ENCODE measurements at places on chromosomes 4 and X.

DNA sequence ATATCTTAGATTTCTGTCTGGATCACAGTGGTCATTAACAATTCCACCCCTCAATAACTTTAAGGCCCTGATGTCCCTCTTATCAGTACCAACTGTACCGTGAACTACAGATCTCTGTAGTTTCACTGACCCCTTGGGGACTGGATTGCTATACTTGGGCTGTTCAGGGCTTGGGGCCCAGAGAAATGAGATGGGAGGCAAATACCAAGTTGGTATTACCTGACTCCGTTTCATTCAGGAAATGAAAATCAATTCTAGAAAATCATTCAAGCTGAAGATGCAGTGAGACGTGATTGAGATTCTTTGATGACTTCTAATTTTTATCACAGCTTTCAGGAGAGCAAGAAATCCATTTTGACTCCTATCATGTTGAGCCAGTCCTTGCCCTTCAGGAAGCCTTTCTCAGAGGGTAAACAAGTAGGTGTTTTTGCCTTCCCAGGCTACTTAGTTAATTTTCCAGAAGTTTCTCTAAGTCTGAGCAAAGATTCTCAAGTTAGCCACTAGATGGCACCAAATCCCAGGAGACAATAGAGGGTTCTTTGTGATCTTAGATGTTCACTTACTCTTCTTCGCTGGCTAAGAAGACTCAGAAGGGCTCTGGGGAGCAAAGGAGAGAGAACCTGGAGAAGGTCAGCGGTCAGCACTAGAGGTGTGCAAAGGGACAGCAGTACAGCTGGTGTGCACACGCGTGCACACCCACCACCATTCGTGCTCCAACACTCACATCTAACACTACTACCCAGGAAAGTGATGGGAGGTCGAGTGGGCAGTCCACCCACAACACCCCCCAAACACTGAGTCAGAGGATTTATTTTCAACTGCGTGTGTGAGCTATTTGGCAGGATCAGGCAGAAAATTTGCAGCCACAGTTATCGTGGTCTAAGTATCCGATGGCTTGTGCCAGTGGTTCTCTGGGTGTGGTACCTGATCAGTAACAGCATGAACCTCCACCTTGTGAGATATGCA, 7.4 kb downstream of the HNRNPH2 start:
- DNase-seq, result no peak

GRCh38 chr4:182554736-182555135, 311.5 kb downstream of the TENM3 start:
- DNase-seq, result no peak

- no peak for DNase-seq
Observed at GRCh38 chr4:17934286-17934685, 87.3 kb downstream of the LCORL start.

- no peak for DNase-seq
Observed at GRCh38 chr4:188316391-188316790, 177.2 kb downstream of the TRIML1 start.

DNA sequence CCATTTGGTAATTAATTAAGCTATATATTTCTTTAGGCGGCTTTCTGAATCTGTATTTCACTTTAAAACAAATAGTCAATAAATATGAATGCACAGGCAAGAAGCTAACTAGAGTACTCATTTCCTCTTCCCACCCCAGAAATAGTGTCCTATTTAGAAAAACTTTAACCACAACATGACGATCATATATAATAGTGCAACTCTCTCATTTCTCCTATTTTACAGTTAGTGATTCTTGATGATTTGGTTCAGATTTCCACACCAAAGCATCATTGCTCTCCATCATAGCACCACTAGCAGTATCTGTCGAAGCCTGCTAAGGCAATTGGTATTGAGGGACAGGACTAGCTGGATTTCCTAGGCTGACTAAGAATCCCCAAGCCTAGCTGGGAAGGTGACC, 184.0 kb upstream of the GALNTL6 start:
- no peak for DNase-seq

DNA sequence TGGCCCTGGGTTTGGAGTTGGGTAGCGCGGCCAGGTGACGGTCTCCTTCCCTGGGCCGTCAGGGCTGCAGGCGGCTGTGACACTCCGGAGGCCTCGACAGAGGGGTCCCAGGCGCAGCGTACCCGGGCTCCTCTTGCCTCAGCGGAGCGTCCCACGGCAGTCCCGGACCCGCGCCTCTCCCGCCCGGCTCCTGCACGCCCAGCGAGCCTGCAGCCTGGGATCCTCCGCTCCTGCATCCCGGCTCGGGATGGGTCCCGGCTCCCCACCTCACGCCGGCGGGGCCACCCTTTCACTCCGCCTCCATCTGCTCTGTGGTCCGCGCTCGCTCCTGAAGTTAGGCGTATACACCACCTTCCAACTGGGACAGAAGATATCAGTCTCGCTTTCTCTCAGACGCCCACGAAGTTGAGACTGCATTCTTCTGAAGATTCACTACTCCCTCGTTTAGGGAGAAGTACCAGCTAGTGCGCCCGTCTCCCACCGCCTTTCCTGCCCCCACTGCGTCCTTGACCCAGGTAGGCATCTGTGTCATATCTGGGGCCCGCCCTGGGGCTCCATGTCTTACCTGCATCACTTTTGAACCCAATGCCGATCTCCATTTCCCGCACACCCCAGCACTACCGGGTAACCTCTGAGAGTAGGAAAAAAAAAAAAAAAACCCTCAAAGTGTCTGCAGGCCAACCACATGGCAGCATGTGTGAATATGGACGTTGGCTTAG, 32.3 kb upstream of the KDR start:
- no peak for DNase-seq

GRCh38 chrX:107429090-107429489, 20.4 kb upstream of the FRMPD3 start:
- DNase-seq, result no peak

GRCh38 chr4:181731900-181732299, 511.3 kb upstream of the TENM3 start:
- DNase-seq, result no peak

DNA sequence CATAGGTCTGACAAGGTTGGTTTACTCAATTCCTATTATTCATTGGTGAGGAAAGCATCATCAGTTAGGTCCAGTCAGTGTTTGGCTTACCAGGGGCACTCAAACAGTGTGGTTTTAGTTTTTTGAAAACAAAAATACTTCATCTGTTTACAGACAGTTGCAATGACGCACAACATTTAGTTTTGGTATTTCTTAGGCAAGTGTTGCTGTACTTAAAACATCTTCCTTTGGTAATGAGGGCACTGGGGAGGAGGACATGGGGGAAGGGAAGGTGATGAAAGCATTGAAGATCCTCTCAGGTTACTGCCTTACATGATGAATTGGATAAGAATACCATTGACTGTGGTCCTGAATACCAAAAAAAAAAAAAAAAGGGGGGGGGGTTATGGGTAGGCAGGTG, 93.7 kb upstream of the MAOA start:
- DNase-seq, result no peak

- no peak for DNase-seq
Observed at GRCh38 chr4:180578175-180578574, 1665.0 kb upstream of the TENM3 start.

DNA sequence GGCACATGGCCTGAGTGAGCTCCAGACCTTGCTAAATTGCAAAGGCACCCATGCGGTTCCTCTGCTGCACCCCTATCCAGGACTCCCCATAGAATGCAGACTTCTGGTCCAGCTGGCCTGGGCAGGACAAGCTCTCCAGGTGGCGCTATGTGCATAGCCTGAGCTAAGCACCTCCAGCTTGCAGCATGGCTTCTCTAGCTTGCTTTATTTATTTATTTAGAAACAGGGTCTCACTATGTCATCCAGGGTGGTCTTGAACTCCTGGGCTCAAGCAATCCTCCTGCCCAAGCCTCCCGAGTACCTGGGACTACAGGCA, 5.5 kb upstream of the WFS1 start:
- no peak for DNase-seq

DNA sequence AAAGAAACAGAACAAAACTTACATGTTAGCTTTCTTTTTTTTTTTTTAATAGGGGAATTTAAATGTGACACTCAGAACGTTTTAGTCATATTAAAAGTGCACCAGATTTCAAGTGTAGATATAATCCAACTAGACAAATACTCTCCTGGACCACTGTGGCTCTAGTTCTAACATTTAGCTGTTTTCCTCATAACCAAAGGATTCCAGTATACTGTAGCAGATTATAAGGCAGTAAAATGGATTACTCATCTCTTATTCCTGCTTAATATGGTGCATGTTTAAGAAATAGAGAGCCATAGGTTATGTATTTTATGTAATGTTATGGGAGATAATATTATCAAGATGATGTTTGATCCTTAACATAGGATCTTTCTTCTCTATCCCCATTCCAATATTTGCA, 1339.5 kb upstream of the AGA start:
- DNase-seq, result no peak

GRCh38 chr4:96149894-96150293, 310.0 kb downstream of the PDHA2 start:
- DNase-seq, result no peak

GRCh38 chr4:2741626-2742025, 14.5 kb downstream of the TNIP2 start:
- DNase-seq, result no peak

DNA sequence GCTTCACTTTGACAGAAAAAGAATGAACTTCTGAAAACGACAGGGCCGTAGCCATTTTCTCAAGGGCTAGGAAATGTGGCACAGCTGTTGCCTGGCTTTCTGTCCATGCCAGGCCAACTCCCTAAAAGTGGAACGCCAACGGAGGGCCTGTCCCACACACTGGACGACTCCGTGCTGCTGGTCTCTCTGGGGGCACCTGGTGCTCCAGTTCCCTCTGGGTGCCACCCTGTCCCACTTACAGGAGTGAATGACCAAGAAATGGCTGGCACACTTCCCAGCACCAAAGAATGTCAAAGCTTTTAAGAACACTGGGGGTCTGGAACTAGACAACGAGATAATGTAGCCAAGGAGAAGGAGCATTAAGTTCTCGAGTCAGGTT, 40.9 kb downstream of the GATB start:
- no peak for DNase-seq

GRCh38 chrX:54695231-54695630, 102.8 kb downstream of the ITIH6 start:
- peak; percentile 1 for DNase-seq

DNA sequence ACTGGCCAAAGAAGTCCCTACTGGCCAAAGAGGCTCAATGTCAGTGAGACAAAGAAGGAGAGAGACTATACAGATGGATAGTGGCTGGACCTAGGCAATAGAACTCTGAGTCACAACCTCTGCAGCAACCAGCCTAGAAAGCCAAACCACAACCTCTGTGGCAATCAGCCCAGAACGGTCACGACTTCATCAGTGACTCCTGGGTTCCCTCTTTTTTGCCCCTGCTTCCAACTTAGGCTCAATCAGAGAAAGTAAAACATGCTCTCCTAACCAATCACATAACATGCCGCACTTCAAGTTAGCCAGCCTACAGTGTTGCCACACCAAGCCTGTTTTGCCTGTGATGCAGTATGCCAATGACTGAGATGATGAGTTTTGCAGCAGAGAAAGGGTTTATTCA, 203.4 kb downstream of the ANAPC10 start:
- DNase-seq, result no peak

- DNase-seq, result no peak
Observed at GRCh38 chrX:70480660-70481018, 36.0 kb downstream of the DLG3 start.

- DNase-seq, result no peak
Observed at GRCh38 chrX:70453024-70453618, 8.5 kb downstream of the DLG3 start.

- no peak for DNase-seq
Observed at GRCh38 chr4:55154933-55155332, 29.5 kb upstream of the KDR start.

- DNase-seq, result no peak
Observed at GRCh38 chr4:188196134-188196735, 57.0 kb downstream of the TRIML1 start.

DNA sequence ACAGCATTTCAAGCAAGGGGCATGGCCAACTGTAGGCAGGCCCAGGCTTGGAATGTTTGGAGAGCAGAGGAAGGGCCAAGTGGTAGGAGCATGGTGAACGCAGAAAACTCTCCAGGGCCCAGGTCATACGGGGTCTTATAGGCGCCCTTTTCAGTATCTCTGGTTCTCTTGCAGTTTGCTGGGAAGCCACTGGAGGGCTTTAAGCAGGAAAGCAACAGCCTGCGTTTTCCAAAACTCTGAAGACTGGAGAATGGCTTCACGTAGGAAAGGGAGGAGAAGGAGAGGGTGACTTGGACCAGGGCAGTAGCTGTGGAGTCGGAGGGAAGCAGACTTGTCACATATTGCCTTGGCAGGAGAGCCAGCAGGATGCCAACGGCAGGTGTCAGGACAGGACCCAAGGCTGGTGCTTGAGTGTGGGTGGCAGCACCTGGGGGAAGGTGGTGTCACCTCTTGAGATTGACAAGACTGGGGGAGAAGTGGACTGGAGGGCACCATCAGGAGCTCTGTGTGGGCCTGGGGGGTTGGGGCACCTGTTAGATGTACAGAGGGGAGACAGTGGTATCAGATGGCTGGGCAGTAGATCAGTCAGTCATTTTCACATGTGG, 21.9 kb downstream of the TKTL1 start:
- no peak for DNase-seq

GRCh38 chr4:72022553-72022952, 9.2 kb upstream of the NPFFR2 start:
- DNase-seq, result no peak

DNA sequence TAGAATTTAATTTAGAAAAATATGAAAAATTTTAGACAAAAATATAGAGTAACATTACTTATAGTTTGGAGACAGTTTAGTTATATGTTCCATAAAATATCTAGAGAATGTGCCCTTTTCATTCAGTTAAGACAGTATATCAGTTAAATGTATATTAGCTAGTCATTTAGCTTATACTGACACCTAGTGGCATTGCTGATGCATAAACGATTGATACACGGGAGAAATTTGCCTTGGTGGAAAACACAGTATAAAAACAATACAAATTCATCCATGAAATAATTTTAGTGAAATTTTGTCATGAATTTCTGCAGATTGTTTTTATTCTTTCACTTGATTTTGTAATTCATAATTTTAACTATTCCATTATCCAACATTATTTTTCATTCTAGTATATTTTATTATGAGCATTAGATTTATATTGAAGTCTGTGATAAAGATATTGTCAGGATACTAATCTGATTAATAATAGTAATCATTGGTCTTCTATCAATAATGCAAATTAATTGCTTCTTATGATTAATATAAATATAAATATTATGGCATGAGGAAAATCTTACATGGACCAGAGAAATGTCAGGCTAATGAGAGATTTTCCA, 219.0 kb downstream of the TLL1 start:
- DNase-seq, result no peak

DNA sequence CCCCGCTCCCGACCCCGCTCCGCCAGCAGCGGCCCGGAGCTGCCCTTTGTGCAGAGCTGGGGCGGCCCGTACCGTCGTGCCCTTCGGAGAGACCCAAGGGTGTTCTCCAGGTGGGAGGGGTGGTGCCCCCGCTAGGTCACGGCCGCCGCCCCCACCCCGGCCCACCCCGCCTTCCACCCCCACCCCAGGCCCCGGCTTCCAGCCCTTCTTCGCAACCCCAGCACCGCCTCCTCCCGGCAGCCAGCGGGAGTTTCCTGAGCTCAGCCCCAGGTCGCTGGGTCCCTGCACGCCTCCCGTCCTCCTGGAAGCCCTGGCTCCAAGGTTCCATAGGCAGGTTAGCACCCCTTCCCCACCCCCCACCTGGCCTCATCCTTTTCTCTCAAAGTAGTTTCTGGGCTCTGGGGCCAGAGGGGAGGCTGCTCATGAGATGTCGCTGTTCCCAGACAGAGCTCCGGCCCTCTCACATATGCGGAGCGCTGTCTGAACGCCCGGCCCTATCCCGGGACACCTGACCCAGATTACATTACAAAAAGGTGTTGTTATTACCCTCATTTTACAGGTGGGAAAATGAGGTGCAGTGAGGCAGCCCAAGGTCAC, 25.2 kb upstream of the FGFR3 start:
- DNase-seq, result no peak

Data from brain pericyte (primary cell).